Neural crest cell (in vitro differentiated cells): ENCODE measurements at places on chromosomes 4 and X.

DNA sequence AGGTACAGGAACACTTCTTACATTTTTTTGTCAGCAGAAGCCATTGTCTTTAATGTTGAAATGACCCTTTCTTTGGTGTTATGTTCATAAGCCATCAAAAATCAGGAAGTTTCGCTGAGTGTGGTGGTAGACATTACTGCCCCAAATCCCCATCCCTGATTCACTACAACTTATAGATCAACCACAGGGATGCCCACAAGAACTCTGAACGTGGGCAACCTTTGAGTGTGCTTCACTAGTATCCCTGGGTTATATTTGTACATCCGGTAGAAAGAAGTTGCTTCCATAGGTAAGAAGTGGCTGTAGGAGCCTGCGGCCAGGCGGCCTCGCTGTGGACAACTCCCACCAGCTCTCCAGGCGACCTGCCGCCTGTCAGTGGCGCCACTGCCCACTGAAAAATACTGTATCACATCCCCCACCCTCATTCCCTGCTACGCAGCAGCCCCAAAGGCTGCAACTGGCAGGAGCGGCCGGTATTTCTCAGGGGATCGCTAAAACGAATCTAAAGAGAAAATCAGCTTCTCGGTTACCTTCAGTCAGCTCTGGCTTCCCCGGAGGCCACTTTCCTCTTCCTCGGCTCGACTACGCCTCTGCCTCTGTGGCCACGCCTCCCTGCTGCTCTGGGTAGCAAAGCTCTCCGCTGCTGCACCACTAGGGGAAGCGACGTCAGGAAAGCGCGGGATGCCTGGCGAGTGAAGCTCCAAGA lies 13.9 kb upstream of the ETDC start:
- H3K27ac ChIP-seq = no peak overlapping the region
- peaks cover 9% of the 10 kb centered on the region for H3K4me1 ChIP-seq
- peaks cover 11% of the 10 kb centered on the region for H3K36me3 ChIP-seq
- H3K4me3 ChIP-seq = peak overlapping the region; percentile 83

GRCh38 chr4:153234885-153235284 lies 30.6 kb downstream of the TRIM2 start:
- peaks cover 6% of the 10 kb centered on the region for H3K36me3 ChIP-seq
- H3K4me3 ChIP-seq = no peak overlapping the region
- no peak overlapping the region for H3K27ac ChIP-seq
- no peak for DNase-seq
- no peaks in the 10 kb centered on the region for H3K27me3 ChIP-seq

- no peaks in the 10 kb centered on the region for H3K4me1 ChIP-seq
- H3K27me3 ChIP-seq = no peaks in the 10 kb centered on the region
- H3K4me3 ChIP-seq = no peak overlapping the region
- DNase-seq = no peak
Measured at GRCh38 chr4:48564151-48564550, 74.1 kb downstream of the ZAR1 start.

DNA sequence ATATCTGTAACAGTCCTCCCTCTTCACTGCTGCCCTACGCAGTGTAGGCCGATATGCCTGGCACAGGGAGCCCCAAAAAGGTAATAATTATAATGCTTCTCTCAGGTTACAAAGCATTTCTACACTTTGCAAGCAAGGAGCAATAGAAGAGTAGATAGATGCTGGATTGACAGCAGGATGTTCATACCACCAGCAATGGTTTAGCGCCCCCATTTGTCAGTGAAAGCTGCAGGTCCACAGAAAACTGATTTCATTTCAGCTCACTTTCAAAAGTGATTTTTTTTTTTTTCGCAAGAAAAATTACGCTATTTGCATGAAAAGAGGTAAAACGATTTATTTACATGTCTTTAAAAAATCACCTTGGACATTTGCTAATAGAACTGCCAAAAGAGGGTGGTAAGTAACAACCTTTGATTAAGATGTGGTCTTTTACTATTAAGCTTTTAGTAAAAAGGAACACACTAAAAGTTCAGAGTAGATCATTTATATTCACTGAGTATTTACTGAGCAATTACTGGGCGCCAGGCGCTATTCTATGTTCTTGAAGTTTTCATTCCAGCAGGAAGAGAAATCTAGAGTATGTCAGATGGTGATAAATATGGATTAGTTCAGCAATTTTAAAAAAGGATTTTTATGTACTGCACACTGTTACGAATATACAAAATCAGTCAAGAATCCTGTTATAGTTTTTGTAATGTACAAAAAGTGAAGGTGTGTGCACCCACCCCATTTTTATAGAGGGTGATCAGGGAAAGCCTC lies 34.4 kb downstream of the HPF1 start:
- no peak overlapping the region for H3K27ac ChIP-seq
- no peak for DNase-seq

DNA sequence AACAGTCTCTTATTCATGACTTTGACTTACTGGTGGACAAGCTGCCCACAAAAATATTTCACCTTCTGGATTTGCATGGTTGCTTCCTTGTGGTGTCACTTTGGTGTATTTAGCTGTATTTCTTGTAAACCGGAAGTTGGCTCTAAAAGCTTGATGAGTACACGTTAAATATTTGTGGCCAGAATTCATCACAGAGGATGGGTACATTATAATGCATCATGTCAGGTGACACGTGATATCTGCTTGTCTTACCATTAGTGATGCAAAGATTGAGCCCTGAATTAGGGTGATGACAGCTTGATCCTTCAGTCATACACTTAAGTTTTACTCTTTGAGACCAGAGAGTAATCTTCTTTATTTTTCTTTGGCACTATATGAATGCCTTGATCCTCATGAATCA lies 188.3 kb upstream of the RPS6KA3 start:
- no peak overlapping the region for H3K27ac ChIP-seq
- H3K27me3 ChIP-seq = no peaks in the 10 kb centered on the region
- H3K4me1 ChIP-seq = no peaks in the 10 kb centered on the region
- DNase-seq = no peak

DNA sequence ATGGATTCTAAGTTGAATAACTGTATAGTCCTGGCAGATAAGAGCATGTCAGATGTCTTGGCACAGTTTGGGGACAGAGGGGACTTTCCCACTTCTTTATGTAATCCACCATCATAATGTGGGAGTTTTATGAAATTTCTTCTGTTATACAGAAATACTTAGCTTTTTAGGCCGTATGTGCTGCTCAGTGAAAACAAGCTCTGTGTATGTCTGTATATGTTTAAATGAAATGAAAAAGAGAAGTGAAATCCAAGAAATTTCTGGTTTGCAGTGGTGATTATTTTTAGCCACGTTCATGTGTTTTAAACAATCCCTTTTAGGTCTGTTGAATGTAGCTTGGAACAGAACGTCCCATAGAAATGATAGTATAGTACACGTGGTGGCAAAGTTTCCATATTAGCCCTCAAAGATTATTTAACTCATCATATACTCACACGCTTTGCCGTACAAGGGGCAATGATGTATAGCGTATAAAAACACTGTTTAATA lies 41.0 kb downstream of the GAB1 start:
- no peak overlapping the region for H3K4me3 ChIP-seq
- H3K36me3 ChIP-seq = no peaks in the 10 kb centered on the region
- no peak overlapping the region for H3K27ac ChIP-seq
- no peaks in the 10 kb centered on the region for H3K27me3 ChIP-seq
- no peak for DNase-seq
- peaks cover 61% of the 10 kb centered on the region for H3K4me1 ChIP-seq

- no peak for DNase-seq
- no peak overlapping the region for H3K27ac ChIP-seq
- peaks cover 3% of the 10 kb centered on the region for H3K36me3 ChIP-seq
- H3K27me3 ChIP-seq = no peaks in the 10 kb centered on the region
Measured at GRCh38 chrX:150478496-150479492, 89.6 kb upstream of the MTM1 start.

GRCh38 chr4:90137555-90137954 lies 10.4 kb downstream of the CCSER1 start:
- H3K4me3 ChIP-seq = no peak overlapping the region
- peaks cover 6% of the 10 kb centered on the region for H3K4me1 ChIP-seq
- peaks cover 13% of the 10 kb centered on the region for H3K27me3 ChIP-seq
- H3K27ac ChIP-seq = no peak overlapping the region
- no peaks in the 10 kb centered on the region for H3K36me3 ChIP-seq
- no peak for DNase-seq

- H3K4me1 ChIP-seq = peaks cover 10% of the 10 kb centered on the region
- no peak for DNase-seq
- H3K36me3 ChIP-seq = no peaks in the 10 kb centered on the region
- no peak overlapping the region for H3K27ac ChIP-seq
Measured at GRCh38 chr4:119139311-119139710, 3.7 kb downstream of the MYOZ2 start.

- H3K36me3 ChIP-seq = no peaks in the 10 kb centered on the region
- H3K4me1 ChIP-seq = no peaks in the 10 kb centered on the region
- H3K27me3 ChIP-seq = no peaks in the 10 kb centered on the region
- DNase-seq = no peak
- H3K4me3 ChIP-seq = no peak overlapping the region
Measured at GRCh38 chr4:179195887-179196286, 1753.7 kb upstream of the AGA start.

GRCh38 chr4:55103224-55103623 lies 22.2 kb downstream of the KDR start:
- H3K4me1 ChIP-seq = no peaks in the 10 kb centered on the region
- no peak for DNase-seq
- no peaks in the 10 kb centered on the region for H3K36me3 ChIP-seq
- H3K4me3 ChIP-seq = no peak overlapping the region

- H3K4me1 ChIP-seq = peaks cover 35% of the 10 kb centered on the region
- peak overlapping the region; percentile 100 for H3K27ac ChIP-seq
- H3K36me3 ChIP-seq = no peaks in the 10 kb centered on the region
- no peak for DNase-seq
- H3K4me3 ChIP-seq = peak overlapping the region; percentile 96
- no peaks in the 10 kb centered on the region for H3K27me3 ChIP-seq
Measured at GRCh38 chr4:13483768-13484121, 395 bp downstream of the RAB28 start.

DNA sequence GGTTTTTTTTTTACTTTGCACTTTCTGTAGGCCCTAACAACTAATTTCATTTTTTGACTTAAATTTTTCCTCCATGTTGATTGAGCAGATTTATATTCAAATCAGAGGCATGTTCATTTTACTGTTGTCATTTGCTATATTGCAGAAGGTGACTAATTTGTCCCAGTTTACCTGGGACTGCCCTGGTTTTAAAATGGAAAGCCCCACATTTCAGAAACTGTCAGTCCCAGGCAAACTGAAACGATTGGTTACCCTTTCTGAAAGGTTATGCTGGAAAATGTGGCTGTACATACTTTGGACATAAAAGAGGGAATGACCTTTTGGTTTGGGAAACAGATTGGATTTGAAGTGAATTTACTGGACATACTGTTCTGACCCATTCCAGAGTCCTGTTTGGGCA lies 160.0 kb downstream of the SPCS3 start:
- no peaks in the 10 kb centered on the region for H3K27me3 ChIP-seq
- peaks cover 22% of the 10 kb centered on the region for H3K4me1 ChIP-seq
- no peak overlapping the region for H3K4me3 ChIP-seq
- H3K27ac ChIP-seq = no peak overlapping the region
- peaks cover 2% of the 10 kb centered on the region for H3K36me3 ChIP-seq

DNA sequence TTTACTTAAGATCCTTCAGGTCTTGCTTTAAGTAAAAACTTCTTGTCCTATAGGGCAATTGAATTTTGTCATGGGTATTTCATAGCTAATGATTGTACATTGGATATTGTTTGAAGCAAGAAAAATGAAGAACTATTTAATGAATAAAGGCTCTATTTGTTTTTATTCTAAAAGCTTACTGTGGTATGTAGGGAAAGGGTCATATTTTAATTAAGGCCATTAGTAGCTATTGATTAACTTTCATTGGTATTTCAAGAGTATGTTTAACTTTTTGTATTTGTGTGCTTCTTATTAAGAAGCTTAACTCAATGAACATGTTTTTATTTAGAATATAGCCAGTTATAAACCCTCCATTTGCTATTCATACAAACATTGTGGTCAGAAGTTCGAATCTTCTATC lies 1951.8 kb upstream of the ADGRL3 start:
- no peak overlapping the region for H3K27ac ChIP-seq
- DNase-seq = no peak
- no peaks in the 10 kb centered on the region for H3K36me3 ChIP-seq
- no peaks in the 10 kb centered on the region for H3K27me3 ChIP-seq
- H3K4me1 ChIP-seq = no peaks in the 10 kb centered on the region

- H3K27me3 ChIP-seq = no peaks in the 10 kb centered on the region
- H3K36me3 ChIP-seq = no peaks in the 10 kb centered on the region
- no peak for DNase-seq
- no peak overlapping the region for H3K4me3 ChIP-seq
Measured at GRCh38 chr4:120777459-120777858, 145.1 kb downstream of the PRDM5 start.

DNA sequence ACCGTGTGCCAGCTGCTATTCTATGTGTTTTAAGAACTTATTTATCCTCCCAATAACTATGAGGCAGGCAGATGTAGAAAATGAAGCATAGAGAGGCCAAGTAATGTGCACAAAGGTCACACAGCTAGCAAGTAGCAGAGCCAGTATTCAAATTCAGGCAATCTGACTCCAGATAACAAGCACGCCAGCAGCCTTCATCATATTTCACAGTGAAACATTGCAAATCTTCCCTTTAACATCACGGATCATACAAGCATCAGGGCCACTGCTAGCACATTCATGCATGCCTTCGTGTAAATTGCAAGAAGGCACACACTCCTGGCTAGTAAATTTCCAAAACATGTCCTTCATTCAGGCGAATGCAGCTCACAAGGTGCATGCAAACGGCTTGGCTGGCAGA lies 33.1 kb downstream of the MAOB start:
- no peak overlapping the region for H3K27ac ChIP-seq
- no peaks in the 10 kb centered on the region for H3K4me1 ChIP-seq
- H3K27me3 ChIP-seq = no peaks in the 10 kb centered on the region
- no peaks in the 10 kb centered on the region for H3K36me3 ChIP-seq
- no peak for DNase-seq

- no peak overlapping the region for H3K4me3 ChIP-seq
- H3K27me3 ChIP-seq = no peaks in the 10 kb centered on the region
- DNase-seq = no peak
Measured at GRCh38 chrX:69094977-69095669, 70.1 kb downstream of the PJA1 start.

DNA sequence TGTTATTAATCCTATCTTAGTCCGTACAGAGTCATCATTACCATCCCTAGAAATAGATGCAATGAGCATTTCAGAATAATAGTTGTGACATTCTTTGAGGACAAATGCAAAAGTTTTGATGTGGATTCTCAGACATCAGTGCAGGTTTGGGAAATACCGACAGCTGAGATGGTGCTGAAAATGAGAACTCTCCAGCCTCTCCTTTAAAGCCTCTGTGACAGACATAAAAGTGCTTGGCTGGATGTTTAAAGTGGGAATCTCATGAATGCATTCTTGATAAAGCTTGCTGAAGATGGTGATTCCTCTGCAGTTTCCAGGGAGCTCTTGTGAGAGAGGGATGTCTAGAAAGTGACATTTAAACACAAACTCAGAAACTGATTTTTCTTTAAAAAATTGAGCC lies 35.0 kb upstream of the SLC7A11 start:
- peaks cover 2% of the 10 kb centered on the region for H3K36me3 ChIP-seq
- no peak overlapping the region for H3K27ac ChIP-seq
- DNase-seq = no peak
- peaks cover 31% of the 10 kb centered on the region for H3K4me1 ChIP-seq
- no peaks in the 10 kb centered on the region for H3K27me3 ChIP-seq
